GM20000 (cell line): ENCODE measurements at places on chromosomes 7 and 10.

- DNase-seq: no peak
Observed at GRCh38 chr10:100507357-100507732, 12.3 kb downstream of the SEC31B start.

DNA sequence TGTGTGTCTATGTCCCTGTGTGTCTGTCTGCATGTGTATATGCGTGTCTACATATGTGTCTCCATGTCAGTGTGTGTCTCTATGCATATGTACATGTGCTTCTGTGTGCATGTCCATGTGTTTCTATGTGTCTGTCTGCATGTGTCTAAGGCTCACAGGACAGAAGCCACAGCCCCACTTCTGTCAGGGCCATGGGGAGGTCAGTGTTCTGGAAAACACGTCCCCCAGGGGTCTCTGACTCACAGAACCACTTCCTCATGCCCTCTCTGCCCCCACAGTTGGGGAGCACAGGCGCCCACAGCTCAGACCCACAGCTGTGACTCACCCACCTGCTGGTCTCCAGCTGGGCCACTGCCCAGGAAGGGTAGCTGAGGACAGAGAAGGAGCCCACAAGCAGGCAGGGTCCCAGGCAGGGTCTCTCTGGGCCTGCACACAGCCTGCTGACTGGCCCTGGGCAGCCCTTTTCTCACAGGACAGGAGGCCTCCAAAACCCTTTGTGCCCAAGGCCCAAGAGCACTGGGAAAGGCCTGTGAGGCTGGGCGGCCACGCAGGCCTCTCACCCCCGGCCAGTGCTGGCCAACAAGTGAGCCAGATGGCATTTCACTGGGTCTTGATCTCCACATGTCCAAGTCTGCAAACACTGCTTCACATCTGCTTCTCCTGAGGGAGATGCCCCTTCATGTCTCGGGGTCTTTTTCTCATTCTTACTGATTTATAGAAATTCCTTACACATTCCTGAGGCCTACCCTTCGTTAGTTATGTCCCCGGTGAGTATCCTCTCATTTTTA lies 102.9 kb upstream of the FAM20C start:
- DNase-seq: no peak

DNA sequence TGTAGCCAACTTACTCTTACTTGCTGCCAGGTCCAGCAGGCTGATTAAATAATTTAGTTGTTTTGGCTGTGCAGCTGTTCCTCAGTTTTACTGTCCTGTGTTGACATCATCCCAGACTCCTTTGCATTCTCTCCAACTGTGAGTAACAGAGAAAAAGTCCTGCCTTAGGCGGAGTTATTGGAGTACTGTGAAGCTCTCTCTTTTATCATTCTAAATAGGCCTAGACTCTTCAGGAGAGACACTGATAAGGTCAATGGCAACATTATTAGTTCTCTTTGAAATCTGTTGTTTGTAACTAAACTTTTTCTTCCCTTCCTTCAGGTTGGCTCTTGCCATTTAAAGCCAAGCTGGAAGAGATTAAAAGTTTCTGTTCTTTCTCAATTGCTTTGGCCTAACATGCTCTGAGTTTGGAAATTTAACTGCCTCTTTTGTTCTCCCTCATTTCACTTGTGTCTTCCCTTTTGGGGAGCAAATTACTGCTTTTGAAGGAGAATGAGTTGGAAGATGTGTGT lies 215.7 kb upstream of the CSTF2T start:
- no peak for DNase-seq

DNA sequence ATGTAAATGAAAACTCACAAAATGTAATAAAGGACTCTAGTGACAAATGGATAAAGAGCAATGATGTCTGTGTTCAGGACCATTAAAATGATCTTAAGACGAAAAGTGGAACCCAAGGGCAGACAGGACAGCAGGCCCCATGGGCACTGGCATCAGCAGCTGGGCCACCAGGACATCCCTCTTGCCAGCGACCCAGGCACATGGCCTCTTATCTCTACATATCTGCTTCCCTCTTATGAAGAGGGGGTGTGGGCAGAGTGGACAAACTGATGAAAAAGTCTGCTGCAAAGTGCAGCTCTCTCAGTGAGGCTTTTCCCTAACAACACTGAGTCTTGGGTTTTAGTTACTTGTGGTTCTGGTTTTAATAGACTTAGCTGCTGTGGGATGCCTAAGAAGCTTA lies 44.8 kb upstream of the ANKRD1 start:
- no peak for DNase-seq
